CD4-positive, CD25-positive, alpha-beta regulatory T cell (primary cell): ENCODE measurements at places on chromosomes 7 and 10. TPM values are rescaled to one million over a fixed set of nuclear protein-coding genes. Genes with fewer than 3 reads are reported as not detected.
A peak's percentile ranks its signal among the peaks of the same experiment; 100 is the strongest.

Gene HOXA13
- polyA plus RNA-seq, result not detected

Gene AKR1C8
- polyA plus RNA-seq, result 0.52 TPM

Gene PAPSS2
- polyA plus RNA-seq, result 0.08 TPM

Gene NKX2-3
- not detected for polyA plus RNA-seq

Gene AZGP1
- polyA plus RNA-seq, result not detected

Gene FOXP2
- polyA plus RNA-seq, result not detected

Gene PRPS1L1
- not detected for polyA plus RNA-seq

Gene SFTPA1
- not detected for polyA plus RNA-seq

Gene CPA1
- polyA plus RNA-seq, result 0.25 TPM

- peaks cover 5% of the 10 kb centered on the region for H3K27me3 ChIP-seq
- no peaks in the 10 kb centered on the region for H3K4me1 ChIP-seq
- H3K36me3 ChIP-seq, result no peaks in the 10 kb centered on the region
- no peak overlapping the region for H3K4me3 ChIP-seq
These were observed 78.7 kb downstream of the ARHGAP22 start for GRCh38 chr10:48526011-48526821.

- no peaks in the 10 kb centered on the region for H3K4me1 ChIP-seq
- no peak for DNase-seq
- H3K27me3 ChIP-seq, result no peaks in the 10 kb centered on the region
- H3K36me3 ChIP-seq, result no peaks in the 10 kb centered on the region
- no peak overlapping the region for H3K4me3 ChIP-seq
- no peak overlapping the region for H3K27ac ChIP-seq
These were observed 350.6 kb downstream of the TFEC start for GRCh38 chr7:115679976-115680375.

- no peaks in the 10 kb centered on the region for H3K36me3 ChIP-seq
- no peak for DNase-seq
These were observed 938 bp upstream of the CADPS2 start for GRCh38 chr7:122887198-122887597.

- no peaks in the 10 kb centered on the region for H3K4me1 ChIP-seq
- H3K36me3 ChIP-seq, result no peaks in the 10 kb centered on the region
- H3K27ac ChIP-seq, result no peak overlapping the region
- no peak overlapping the region for H3K4me3 ChIP-seq
- DNase-seq, result no peak
These were observed 164.0 kb downstream of the CHRM2 start for GRCh38 chr7:137032436-137032835.

GRCh38 chr7:36264123-36264801 is 111.2 kb downstream of the EEPD1 start:
- H3K4me1 ChIP-seq, result no peaks in the 10 kb centered on the region
- H3K4me3 ChIP-seq, result no peak overlapping the region
- H3K27me3 ChIP-seq, result no peaks in the 10 kb centered on the region
- no peak for DNase-seq
- no peak overlapping the region for H3K27ac ChIP-seq
- H3K36me3 ChIP-seq, result no peaks in the 10 kb centered on the region

DNA sequence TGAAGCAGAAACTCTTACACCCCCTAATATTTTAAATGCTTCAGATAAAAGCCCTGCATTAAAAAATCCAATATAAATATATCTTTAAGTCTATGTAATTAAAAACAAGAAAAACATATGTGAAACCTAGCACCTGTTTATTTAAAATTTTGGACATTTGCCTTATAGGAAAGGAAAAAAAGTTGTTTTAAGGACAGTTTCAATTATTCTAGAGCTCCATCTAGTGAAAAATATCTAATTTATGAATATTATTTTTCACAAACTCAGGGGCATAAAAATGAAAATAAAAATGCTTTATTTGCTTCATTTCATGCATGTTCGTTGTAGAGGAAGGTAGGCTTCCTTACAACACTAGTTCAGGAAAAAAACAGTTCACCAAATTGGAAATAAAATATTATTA is 26.1 kb downstream of the ENKUR start:
- no peak for DNase-seq

GRCh38 chr7:145848691-145849090 is 267.9 kb upstream of the CNTNAP2 start:
- DNase-seq, result no peak
- H3K27ac ChIP-seq, result no peak overlapping the region
- no peaks in the 10 kb centered on the region for H3K4me1 ChIP-seq
- no peaks in the 10 kb centered on the region for H3K27me3 ChIP-seq
- no peaks in the 10 kb centered on the region for H3K36me3 ChIP-seq
- no peak overlapping the region for H3K4me3 ChIP-seq

DNA sequence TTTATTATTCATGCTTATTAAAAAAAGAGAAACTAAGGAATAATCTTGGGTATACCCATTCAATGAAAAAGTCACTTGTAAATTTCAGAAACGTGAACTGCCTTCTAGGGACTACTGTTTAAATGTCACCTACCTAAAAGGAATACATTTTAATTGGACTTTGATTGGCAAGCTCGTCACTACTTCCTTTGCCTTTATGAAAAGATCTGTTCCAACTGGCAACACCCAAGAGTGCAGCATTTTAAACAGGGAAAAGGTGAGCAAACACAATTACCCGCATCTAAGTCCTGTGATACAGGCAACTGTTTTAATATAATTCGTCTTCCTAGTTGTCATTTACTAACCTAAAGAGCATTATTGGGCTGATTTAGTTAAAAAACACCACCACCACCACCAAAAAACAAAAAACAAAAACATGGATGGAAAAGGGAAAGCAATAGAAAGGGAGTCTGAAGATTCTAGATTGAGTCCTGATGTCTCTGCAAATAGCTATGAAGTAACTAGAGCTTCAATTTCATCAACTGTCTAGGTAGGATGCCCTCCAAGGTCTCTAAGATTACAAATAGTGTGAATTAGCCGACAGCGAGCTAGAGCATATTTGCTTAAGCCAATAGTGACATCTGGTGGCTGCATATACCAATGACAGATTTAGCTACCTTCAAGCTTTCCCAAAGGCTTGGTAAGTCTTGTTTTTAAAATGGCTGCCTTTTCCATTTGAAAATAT is 33.8 kb upstream of the ICA1 start:
- peak; percentile 76 for DNase-seq
- no peak overlapping the region for H3K27ac ChIP-seq
- no peak overlapping the region for H3K4me3 ChIP-seq
- no peaks in the 10 kb centered on the region for H3K4me1 ChIP-seq
- no peaks in the 10 kb centered on the region for H3K36me3 ChIP-seq

DNA sequence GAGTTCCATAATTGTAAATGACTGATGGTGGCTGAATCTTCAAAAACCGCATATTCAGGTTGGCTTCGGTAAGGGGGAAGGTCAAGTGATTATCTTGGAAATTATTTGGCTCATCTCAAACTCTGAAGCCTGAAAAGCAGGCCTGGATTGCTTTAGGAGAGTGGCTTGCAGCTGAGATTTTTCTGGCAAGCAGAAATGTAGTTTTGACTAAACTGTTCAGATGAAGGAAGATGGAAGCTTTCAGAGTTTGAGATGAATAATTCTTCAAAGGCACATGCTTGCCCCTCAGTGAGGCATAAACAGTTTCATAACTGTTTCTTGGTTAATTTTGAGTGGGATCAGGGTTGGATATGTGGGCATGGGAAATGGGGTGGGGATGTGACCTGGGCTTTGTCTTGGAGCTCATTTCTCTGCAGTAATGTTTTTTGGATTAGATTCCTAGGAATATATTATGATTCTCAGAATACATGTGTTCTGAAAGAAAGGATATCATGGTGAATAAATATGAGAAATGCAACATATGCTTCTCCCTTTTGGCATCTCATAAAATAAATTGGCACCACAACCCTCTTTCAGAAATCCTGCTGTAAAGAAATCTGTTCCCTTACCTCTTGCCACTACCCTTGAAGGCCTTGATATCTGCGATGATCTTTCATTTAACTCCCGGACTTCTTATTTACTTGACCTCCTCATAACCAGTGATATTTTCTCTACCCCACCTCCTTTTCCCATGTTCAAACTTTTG is 469.2 kb downstream of the ADRA2A start:
- no peak for DNase-seq
- no peaks in the 10 kb centered on the region for H3K27me3 ChIP-seq
- no peak overlapping the region for H3K4me3 ChIP-seq
- no peak overlapping the region for H3K27ac ChIP-seq
- no peaks in the 10 kb centered on the region for H3K36me3 ChIP-seq
- no peaks in the 10 kb centered on the region for H3K4me1 ChIP-seq

- H3K27me3 ChIP-seq, result no peaks in the 10 kb centered on the region
- no peak for DNase-seq
- H3K36me3 ChIP-seq, result no peaks in the 10 kb centered on the region
- H3K4me3 ChIP-seq, result no peak overlapping the region
- no peak overlapping the region for H3K27ac ChIP-seq
- peaks cover 15% of the 10 kb centered on the region for H3K4me1 ChIP-seq
These were observed 3.8 kb upstream of the CRCP start for GRCh38 chr7:66110856-66111255.

DNA sequence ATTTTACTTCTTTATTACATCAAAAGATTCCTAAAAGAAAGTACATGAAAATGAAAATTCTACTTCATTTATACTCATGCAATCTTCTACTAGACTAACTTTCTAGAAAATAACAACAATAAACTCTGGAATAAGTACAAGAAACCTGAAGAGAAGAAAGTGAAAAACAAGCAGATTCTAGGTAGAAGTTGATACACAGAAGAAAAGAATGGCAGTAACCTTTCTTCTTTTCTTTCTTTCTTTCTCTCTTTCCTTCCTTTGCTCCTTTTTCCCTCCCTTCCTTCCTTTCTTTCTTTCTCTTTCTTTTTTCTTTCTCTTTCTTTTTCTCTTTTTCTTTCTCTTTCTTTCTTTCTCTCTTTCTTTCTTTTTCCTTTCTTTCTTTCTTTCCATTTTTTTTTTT is 541.7 kb upstream of the ANKRD30A start:
- H3K27ac ChIP-seq, result no peak overlapping the region
- DNase-seq, result no peak
- H3K4me1 ChIP-seq, result no peaks in the 10 kb centered on the region
- H3K36me3 ChIP-seq, result no peaks in the 10 kb centered on the region
- H3K27me3 ChIP-seq, result no peaks in the 10 kb centered on the region

GRCh38 chr10:72910705-72911104 is 17.2 kb downstream of the OIT3 start:
- no peak for DNase-seq
- H3K27me3 ChIP-seq, result peaks cover 1% of the 10 kb centered on the region
- no peaks in the 10 kb centered on the region for H3K36me3 ChIP-seq
- no peak overlapping the region for H3K27ac ChIP-seq

DNA sequence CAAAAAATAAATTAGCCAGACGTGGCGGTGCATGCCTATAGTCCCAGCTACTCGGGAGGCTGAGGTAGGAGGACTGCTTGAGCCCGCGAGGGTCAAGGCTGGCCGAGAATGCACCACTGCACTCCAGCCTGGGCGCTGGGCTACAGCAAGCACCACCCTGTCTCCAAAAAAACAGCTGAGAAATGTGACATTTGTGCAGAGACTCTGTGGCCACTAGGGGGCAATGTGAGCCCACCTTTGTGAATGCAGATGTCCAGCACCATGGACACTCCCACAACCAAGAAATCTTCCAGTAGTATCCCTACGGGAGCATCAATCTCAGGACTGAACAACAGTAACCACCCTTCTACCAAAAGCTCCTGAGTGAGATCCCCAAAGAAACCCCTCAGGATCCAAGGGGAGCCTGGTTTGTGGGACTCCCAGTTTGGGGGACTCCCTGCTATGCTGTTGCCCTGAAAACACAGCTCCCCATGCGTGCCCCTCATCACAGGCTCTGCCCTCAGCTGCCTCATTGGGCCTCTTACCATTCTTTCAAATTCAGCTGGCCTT is 6.2 kb upstream of the AHCYL2 start:
- no peaks in the 10 kb centered on the region for H3K4me1 ChIP-seq
- no peaks in the 10 kb centered on the region for H3K27me3 ChIP-seq
- no peaks in the 10 kb centered on the region for H3K36me3 ChIP-seq

DNA sequence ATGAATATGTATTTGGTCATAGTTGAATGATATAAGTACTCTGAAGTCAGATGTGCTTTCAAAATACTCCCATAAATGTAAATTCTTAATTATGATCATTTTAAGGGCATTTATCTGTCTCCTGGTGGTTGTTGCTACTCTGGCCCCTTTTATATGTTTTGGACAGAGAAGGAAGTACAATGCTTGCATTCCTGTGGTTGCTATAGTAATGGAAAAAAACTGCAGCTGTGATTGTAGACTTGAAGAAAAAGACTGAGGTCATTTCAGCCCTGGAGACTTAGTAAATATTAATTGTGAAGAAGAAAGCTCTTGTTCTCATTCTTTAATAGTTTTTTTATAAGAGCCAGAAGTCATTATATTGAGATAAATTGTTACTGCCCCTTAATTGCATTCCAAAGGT is 70.2 kb upstream of the FERD3L start:
- H3K4me3 ChIP-seq, result no peak overlapping the region
- no peak overlapping the region for H3K27ac ChIP-seq
- no peaks in the 10 kb centered on the region for H3K36me3 ChIP-seq
- H3K4me1 ChIP-seq, result no peaks in the 10 kb centered on the region

- no peaks in the 10 kb centered on the region for H3K36me3 ChIP-seq
- H3K4me1 ChIP-seq, result no peaks in the 10 kb centered on the region
- no peak overlapping the region for H3K27ac ChIP-seq
These were observed 118.5 kb downstream of the NKX6-2 start for GRCh38 chr10:132667342-132668047.

DNA sequence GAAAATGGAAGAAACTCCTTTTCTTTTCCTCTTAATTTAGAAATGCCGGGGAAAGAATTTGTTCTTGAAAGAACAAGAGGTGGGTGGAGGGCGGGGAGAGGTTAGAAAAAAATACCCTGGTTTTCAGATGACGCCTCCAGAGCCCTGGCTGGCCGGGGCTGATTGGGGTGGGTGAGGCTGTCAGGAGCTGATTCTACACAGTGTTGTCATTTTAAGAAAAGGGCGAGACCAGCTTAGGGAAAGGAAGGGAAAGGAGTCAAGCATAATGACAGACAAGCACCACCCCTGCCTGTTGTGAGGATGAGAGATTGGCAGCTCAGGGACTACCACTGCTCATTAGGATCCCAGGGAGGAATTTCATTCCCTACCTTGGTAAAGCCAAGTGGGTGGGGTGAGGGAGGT is 9.9 kb upstream of the FAM180A start:
- no peak for DNase-seq
- no peaks in the 10 kb centered on the region for H3K36me3 ChIP-seq
- H3K4me1 ChIP-seq, result no peaks in the 10 kb centered on the region
- no peak overlapping the region for H3K4me3 ChIP-seq

DNA sequence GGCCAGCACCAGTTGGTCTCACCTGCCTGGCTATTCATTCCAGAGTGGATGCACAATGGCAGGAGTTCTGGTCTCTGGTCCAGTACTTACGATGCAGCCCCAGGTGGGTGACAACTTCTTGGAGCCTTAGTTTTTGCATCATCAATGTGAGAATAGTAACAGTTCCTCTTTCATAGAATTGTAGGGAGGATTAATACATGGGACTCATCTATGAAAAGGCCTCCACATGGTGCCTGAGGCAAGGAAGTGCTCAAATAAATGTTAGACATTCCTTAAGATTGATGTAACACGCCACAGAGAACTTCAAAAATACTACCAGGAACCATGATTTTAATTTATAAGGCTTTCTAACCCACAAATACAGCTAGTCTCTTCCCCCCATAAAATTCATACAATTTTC is 120.1 kb upstream of the CHST15 start:
- H3K4me1 ChIP-seq, result no peaks in the 10 kb centered on the region
- H3K36me3 ChIP-seq, result no peaks in the 10 kb centered on the region
- H3K27me3 ChIP-seq, result no peaks in the 10 kb centered on the region
- no peak overlapping the region for H3K27ac ChIP-seq
